Pancreas (tissue), 10 donors: ENCODE measurements at places on chromosomes 6 and 20.

- no peak for DNase-seq
Observed at GRCh38 chr6:8837343-8837742, 402.0 kb upstream of the SLC35B3 start.

GRCh38 chr6:116492331-116493067 is 18.9 kb upstream of the CALHM5 start:
- DNase-seq: no peak

- no peak for DNase-seq
Observed at GRCh38 chr20:61665528-61666470, 399.9 kb downstream of the TAF4 start.

- DNase-seq: no peak
Observed at GRCh38 chr20:40433341-40433861, 255.6 kb downstream of the MAFB start.

DNA sequence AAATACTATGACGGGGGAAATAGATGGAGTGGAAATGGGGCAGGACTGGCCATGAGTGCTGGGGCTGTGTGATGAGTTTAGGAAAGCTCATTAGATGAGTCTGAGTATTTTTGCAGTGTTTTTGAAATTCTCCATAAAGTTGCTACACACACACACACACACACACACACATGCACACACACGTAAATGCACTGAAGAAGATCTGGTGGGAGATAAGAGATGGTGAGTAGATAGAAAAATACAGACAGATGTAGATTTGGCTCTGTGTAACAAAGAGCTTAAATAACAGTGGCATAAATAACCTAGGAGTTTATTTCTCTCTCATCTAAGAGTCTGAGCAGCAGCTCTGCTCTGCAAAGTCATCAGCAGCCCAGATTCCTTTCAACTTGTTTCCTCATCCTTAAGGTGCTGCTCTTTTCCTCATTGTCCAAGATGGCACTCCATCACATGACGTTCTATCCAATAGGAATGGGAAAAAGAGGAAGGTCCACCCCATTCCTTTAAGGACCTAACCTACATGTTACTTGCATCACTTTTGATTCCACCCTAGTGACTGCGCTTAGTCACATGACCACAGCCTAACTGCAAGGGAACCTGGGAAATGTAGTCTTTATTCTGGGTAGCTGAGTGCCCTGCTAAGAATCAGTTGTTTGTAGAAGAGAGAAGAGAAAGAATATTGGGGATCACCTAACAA is 76.4 kb downstream of the EYA2 start:
- DNase-seq: no peak

DNA sequence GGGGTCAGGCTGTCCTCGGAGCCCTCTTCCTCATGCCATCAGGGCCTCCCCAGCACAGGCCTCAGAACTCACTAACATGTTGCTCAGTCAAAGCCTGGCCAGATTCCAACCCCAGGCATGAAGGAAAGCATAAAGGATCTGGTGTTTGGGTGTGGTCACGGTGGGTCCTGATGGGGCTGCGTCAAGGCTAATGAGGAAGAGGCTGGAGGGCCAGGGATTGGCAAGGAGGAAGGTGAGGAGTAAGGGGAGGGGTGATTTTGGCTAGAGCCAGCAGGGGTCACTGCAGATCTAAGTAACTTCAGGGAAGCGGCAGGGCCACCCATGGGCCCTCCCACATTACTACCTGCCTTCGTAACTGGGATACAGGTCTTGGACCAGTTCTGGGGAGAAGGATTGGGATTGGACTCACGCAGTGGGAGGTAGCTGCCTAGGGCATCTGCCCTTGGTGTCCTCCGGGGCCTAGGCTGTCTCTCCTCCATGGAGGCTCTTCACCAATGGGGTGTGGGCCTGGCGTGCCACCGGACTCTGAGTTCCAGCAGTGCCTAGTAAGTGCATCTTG is 36.2 kb upstream of the MRPS18A start:
- peak; percentile 71 for DNase-seq
